Gastroesophageal sphincter (tissue), 4 donors: ENCODE measurements at places on chromosomes 6 and 20.

DNA sequence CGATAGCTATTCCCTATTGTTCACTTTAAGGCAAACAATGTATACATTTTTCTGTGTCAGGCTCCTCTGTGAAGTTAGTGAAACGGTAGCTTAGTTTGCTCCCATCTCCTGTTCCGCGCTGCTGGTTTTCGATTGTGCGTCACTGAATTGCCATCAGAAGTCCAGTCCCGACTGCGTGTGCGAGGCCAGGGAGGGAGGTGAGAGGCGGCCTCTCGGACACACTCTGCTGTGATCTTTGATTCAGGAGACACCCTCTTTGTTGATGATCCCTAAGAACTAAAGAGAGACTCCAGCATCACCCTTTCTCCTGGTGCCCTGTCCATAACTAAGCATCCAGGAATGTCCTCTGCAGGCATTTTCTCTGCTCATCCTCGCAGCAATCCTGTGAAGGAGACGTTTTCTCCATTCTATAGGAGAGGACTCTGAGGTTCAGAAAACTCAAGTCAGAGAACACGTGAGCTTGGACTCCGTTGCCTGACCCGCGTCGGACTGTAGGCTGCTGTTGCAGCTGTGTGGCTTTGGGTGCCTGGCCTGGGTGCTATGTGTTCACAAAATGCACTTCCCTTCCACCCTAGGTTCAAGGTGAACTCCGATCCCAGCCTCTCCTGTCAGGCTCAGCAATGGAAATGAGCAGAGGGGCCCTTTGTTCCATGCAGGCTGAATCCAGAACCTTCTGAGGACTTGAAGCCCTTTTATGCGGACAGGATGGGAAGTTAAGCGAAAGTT is 24.1 kb upstream of the UNC93A start:
- no peak for ATAC-seq

DNA sequence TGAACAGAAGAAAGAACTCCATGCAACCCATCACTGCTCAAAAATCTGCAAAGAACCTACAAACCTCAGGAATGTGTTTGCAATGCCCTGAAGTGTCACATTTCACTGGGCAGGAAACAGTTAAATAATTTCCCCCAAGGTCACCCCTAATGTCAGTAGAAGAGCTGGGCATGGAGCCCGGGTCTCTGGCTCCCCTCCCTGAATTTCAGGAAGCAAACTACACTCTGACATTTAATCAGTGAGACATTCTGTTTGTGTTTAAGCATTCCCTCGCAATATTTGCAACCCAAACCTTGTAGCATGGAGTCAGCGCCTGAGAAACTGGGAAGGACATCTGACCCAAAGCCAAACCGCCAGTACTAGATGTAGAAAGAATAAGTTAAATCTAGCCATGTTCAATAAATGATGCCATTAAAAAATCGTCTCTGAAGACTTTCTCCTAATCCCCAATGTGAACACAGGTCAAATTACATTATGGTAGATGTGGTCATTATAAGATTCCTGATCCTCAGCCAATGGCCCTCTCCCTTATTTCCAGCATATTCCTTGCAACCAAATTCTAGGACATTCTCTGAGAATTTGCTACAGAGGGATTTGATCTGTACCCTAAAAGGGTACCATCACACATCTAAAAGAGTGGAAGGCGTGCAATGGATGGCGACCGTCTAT is 91.2 kb upstream of the ADTRP start:
- ATAC-seq = no peak

GRCh38 chr6:8865451-8865850 is 430.1 kb upstream of the SLC35B3 start:
- ATAC-seq = no peak

DNA sequence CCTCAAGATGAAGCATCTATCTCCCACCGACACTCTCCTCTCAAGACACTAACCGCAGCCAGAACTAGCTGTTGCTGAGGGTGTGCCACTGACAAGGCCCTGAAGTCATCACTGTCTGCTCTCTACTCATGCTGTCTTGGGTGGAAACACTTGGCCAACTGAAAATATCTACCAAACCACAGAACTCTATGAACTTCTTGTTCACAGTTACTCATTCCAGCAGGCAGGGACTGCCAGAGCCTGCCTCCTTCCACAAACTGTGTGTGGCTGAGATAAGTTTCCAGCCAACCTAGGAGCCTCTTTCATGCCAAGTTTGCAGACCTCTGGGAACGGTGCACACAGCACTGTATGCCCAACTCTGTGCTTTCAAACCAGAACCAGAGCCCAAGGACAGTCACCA is 45.5 kb upstream of the NXT1 start:
- peak; percentile 86 for ATAC-seq

DNA sequence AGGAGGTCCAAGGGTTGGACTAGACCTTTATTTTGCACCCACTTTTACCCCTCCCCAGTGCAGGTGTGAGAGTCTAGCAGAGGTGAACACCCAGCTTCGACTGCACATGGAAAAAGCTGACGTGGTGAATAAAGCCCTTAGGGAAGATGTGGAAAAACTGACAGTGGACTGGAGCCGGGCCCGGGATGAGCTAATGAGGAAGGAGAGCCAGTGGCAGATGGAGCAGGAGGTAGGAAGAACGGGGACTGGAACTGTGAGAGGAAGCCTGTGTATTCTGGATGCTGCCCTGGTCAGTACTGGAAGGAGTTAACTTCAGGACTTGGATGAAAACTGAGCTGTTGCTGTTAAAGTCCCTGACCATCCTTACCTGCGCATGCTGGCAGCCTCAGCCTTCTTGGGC is 10.6 kb downstream of the CEP250 start:
- no peak for ATAC-seq

DNA sequence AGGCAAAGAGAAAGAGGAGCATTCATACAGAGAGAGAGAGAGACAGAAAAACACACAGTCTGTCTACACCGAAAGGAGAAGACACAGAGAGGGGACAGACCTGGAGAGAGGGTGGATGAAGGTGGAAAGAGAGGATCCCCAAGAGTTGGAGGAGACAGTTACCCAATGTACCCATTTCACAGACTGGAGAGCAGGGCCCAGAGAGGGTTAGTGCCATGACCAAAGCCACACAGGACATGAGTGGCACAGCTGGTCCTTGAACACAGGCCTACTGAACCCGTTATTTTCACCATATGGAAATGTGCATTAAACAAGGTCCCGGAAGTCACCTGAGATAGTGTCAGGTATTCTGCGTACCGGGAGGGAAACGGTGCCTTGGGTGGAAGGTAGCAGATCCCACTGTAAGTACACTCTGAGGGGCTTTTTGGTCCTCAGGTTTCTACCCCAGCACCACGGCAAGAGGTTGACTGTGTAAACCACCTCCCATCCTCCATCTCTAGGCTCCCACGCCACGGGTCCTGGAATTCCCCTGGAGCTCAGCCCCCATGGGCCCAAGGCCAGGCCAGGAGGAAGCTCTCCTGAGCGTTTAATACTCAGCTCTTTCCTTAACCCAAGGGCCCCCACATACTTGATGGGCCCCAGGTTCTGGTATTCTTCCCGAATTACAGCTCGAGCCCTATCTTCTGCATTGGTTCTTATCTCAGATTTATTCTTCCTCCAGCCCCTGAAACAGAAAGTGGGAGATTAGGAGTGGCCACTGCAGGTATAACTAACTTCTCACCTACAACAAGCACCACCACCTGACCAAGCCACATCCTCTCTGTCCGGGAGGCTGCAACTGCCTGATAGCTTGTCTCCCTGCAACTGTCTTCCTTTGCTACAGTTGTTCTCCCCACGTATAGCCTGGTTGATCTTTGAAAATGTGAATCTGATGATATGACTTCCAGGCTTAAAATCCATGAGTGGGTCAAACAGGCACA is 38.4 kb upstream of the OCSTAMP start:
- no peak for ATAC-seq

GRCh38 chr20:63843222-63843621 is 12.2 kb upstream of the ZBTB46 start:
- no peak for ATAC-seq

- no peak for ATAC-seq
These were observed 49.6 kb downstream of the ATXN1 start for GRCh38 chr6:16711546-16712254.

- no peak for ATAC-seq
These were observed 18.4 kb downstream of the TGM2 start for GRCh38 chr20:38146628-38147027.

- peak; percentile 34 for ATAC-seq
These were observed 24.6 kb downstream of the SLCO4A1 start for GRCh38 chr20:62666736-62667529.

- no peak for ATAC-seq
These were observed 138.9 kb downstream of the DTNBP1 start for GRCh38 chr6:15523679-15524630.

DNA sequence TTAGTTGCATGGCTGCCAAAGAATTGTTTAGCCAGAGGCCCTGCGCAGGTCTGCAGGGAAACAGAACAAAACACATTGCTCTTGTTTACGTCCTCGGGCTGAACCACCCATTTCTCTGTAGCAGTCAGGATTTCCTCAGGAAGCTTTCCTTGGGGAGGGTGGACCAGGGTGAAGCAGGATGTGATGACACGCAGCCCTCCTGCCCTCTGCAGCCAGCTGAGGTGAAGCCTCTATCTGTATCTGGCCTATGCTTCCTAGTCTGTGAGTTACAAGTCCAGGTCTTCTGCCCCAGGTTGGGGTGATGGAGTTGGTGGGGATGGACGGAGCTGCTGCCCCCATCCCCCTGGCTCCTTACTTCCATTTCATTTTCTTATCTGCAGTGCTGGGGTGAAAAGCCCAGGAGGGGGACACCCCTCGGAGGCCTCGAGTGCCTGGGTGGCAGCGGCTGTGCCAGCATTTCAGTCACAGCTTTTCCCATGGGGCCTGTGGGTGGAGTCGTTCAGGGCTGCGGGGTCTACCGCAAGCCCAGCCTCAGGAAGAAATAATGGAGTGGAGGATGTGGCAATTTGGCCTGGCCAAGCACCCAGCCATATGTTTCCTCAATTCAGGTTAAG is 24.9 kb downstream of the SASH1 start:
- peak; percentile 85 for ATAC-seq

DNA sequence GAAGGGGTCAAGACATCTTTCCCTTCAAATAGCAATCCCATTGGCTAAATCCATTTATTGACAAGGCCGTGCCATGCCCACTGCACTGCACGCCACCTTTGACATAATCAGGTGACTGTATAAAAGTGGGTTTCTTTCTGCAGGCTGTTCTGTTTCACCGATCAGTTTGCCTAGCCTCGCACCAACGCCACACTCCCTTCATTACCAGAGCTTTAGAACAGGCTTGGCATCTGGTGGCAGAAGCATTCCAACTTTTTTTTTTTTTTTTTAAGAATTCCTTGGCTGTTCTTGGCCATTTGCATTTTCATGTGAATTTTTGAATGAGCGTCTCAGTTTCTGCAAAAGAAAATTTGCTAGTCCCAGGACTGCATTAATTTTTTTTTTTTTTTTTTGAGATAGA is 78.1 kb downstream of the PPP1R3G start:
- ATAC-seq = no peak

- no peak for ATAC-seq
These were observed 524.0 kb downstream of the CD83 start for GRCh38 chr6:14641423-14642135.

DNA sequence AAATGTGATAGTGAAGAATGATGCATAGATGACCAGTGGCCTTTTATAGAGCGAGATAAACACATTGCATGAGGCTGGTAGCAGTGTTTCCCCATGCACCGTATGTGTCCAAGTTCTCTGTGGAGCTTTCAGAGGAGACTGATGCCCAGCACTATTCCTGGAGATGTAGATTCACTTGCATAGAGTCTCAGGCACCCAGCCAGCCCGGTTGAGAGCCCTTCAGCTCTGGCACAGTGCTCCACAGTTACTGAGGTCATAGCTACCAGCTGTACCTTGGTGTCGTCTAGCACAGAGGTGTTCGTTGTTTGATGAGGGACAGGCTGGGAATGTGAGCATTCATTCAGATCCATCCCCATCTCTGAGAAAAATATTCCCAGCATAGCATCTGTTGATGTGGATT is 328.9 kb downstream of the FARS2 start:
- no peak for ATAC-seq

- ATAC-seq = no peak
These were observed 370.9 kb upstream of the SOX4 start for GRCh38 chr6:21222656-21223055.

DNA sequence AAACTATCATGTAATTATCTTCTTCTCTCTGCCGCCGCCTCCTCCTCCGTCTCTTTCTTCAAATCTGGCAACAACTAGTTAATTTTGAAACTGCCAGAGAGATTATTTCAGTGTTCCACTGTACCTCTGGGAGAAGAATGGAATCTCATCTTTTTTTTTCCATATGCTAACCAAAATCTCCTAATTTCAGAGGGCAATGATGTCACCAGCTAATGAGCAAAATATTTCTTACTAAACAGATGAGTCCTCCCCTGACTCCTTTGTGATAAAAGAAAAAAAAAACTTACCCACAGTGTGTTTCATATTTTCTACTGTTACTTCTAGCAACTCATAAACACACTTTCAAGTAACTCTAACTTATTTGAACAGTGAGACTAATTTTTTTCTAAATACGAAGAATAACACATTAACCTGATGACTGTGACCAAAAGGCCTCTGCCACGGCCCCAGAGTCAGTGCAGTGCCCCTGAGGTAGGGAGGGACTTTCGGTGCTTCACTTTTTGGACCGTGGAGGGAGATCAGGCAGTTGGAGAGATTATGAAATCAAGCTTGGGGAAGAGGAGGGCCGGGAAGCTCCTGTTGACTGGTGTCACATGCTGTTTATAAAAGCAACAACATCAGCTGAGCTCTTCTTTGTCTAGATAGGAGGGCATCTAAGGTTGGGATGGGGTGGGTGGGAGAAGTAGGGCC is 159.6 kb downstream of the SASH1 start:
- peak; percentile 68 for ATAC-seq

DNA sequence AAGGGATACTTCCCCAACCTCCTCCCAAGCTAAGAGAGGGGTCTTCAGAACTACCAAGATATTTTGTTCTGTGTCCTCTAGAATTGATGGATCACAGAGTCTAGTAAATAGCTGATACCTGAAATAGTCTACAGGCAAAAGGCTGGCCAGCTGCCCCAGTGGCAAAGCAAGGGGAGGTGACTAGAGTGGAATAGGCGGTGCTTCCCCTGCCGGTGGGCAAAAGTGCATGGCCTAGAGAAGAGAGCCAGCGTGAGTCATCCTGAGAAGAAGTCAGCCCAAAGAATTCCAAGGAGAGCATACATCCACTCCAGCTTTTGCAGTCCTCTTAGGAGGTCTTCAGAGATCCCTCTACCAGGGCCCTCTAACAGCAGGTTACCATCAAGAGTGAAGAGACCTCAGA is 14.7 kb downstream of the DPPA5 start:
- ATAC-seq = no peak

- ATAC-seq = no peak
These were observed 19.4 kb downstream of the NQO2 start for GRCh38 chr6:3019065-3019464.
